ENCODE measurements at places on chromosomes 3 and 15. TPM values are rescaled to one million over a fixed set of nuclear protein-coding genes. Genes with fewer than 3 reads are reported as not detected.

The TM6SF1 gene
- total RNA-seq = 5.9 TPM

The FANCD2OS gene
- not detected for total RNA-seq

GRCh38 chr3:27324686-27325085, 44.5 kb downstream of the NEK10 start:
- DNase-seq = no peak

The SCN11A gene
- total RNA-seq = under 0.01 TPM

The UPK1B gene
- total RNA-seq = 0.69 TPM

The TEX55 gene
- total RNA-seq = not detected

DNA sequence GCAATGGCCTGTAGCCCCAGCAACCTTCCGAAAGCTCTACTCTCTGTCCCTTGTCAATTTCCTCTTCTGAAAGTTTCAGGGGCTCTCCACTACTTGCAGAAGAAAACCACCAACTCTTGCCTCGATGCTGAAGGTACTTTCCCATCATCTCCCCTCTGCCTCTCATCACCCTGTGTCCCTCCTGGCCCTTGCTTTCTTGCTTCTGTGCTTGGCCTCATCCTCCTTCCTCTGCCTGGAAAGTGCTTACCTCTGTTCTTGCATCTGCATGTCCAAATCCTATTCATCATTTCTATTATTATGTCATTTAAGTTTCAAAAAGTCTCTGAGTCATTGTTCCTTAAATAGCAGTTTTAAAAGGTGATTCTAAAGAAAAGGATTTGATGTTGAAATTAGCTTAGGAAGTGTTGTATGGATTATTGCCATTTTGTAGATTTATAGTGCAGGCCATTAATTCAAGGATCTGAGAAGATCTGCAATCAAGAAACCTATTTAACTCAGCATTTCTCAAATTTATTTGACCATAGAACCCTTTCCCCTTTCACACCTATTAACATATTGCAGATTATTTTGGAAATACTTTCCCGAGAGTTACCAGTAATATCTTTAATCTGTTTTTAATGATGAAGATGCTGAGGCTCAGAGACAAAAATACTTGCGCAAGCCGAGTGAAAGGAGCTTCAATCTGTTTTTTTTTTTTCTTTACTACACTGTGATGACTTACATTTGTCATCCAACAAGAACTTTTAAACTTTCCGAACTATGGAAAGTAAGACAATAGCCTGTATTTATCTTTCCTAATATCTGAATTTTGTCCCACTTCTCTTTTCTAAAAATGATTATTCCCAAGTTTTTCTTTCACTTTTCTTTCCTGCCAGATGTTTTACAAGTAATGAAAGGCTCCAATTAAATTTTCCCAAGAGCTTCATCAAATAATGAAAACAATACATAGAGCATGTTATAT, 22.3 kb upstream of the CFAP161 start:
- no peak for DNase-seq

The CYFIP1 gene
- total RNA-seq = 73.5 TPM

The SLC9A9 gene
- total RNA-seq = 13.5 TPM

Measured in ovary (tissue), 10 donors.